ENCODE measurements at places on chromosomes 4 and X.

- DNase-seq, result no peak
Observed at GRCh38 chrX:10395643-10396042, 224.7 kb downstream of the MID1 start.

GRCh38 chr4:144985531-144985930 is 112.5 kb downstream of the ANAPC10 start:
- DNase-seq, result no peak

- DNase-seq, result no peak
Observed at GRCh38 chr4:77398256-77398655, 207.4 kb upstream of the CXCL13 start.

DNA sequence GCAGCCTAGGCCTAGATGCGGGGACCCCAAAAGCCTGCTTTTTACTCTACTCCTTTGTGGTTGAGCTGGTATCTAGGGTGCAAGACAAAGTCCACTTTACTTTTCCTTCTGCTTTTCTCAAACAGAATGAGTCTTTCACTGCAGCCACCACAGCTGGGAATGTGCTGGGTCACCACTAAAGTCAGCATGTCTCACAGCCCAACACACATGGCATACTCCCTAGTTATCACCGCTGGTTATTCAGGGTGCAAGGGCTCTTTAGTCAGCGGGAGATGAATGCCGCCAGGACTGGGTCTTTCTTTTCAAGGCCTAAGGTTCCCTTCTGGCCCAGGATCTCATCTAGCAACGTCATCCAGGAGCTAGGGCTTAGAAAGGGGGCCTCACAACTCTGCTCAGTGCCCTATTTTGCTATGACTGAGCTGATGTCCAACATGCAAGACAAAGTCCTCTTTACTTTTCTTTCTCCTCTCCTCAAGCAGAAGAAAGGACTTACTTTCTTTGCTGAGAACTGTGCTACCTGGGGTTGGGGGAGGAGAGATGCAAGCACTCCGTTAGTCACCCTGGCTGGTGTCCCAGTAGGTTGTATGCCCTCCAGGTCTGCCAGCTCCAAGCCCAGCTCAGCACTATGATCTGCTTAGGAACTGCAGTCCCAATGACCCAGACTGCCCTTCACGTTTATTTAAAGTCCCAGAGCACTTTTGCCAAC is 22.9 kb upstream of the STPG2 start:
- DNase-seq, result no peak
